Fibroblast of skin of left quadriceps (primary cell): ENCODE measurements at places on chromosomes 4 and X.

DNA sequence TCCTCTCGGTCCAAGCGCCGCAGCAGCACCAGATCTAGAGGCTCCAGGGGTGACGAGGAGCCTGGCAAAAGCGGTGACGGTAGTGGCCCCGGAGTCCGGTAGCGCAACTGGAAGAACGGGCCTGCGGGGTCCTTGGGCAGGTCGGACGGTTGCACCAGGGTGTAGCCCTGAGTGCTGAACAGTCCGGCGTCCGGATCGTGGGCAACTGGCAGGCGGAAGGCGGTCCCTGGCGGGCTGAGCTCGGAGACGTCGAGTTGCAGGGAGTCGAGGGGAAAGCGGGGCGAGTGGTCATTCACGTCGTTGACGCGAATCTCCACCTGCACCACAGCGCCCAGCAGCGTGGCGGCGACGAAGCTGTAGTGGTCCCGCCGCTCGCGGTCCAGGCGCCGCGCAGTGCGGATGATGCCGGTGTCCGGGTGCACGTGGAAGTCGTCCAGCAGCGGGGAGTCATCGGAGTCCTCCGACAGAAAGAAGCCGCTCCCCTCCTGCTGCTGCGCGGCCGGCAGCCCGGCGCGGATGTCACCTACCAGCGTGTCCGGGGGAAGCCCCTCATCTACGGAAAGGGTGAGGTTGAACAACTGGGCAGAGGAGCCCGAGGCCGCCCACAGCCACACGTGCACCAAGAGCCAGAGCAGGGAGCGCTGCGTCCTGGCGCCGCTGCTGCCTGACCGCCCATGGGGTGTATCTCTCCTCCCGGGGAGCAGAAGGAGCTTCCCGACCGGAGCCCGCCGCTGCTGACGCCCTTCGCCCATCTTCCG, 837 bp downstream of the DCHS2 start:
- no peak for DNase-seq

GRCh38 chr4:152981278-152981677, 45.2 kb downstream of the FHDC1 start:
- no peak for DNase-seq

- no peak for DNase-seq
Measured at GRCh38 chr4:76993787-76994641, 44.5 kb downstream of the SEPTIN11 start.

DNA sequence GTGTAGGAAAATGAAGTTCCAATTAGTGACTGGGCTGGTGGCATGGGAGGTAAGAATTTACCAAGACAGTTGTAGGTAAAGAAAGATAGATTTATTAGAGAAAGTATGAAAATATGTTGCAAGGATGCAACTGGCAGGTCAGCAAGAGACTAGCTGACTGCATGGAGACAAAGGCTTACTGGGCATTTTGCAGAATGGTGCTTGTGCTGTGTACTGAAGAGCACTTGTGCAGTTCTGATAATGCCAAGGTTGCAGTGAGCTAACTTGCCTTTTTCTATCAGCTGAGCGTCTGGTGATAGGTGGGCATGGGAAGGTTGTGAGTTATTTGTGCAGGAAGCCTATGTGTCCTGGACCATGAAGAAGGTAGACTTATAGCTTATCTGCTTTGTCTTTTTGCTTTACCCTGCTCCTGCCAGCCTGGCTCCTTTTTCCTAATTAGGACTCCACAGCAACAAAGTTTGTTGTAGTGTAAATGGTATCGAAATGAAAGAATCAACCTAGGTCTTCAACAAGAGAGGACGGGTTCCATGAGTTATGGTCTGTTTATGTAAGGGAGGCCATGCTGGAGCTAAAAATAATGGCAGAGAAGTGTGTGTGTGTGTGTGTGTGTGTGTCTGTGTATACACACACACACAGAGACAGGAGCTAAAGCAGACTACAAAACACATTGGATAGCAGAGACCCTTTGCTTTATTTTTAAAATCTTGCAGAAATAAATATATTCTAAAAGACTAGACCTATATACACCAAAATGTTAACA, 15.0 kb downstream of the BST1 start:
- DNase-seq: no peak

DNA sequence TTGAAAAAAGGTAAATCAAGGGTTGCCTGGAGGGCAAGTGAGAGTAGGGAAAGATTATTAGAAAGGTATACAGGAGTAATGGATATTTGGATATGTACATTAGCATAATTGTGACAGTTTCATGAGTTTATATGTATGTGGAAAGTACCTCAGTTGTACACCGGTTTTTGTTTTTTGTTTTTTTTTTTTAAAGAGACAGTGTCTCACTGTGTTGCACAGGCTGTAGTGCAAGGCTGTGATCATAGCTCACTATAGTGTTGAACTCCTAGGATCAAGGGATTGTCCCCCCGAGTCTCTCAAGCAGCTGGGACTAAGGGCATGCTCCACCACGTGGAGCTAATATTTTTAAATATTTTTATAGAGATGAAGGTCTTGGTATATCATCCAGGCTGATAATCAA, 15.3 kb upstream of the HPGD start:
- DNase-seq: no peak

- no peak for DNase-seq
Measured at GRCh38 chrX:17535229-17535628, 160.2 kb downstream of the NHS start.

- DNase-seq: no peak
Measured at GRCh38 chr4:5447755-5448154, 260.6 kb downstream of the EVC2 start.
